ENCODE measurements at places on chromosomes 5 and 9.

GRCh38 chr5:553874-554273, 29.6 kb upstream of the SLC9A3 start:
- DNase-seq, result no peak

GRCh38 chr9:33620738-33621439, 96.8 kb downstream of the ANKRD18B start:
- DNase-seq, result no peak

DNA sequence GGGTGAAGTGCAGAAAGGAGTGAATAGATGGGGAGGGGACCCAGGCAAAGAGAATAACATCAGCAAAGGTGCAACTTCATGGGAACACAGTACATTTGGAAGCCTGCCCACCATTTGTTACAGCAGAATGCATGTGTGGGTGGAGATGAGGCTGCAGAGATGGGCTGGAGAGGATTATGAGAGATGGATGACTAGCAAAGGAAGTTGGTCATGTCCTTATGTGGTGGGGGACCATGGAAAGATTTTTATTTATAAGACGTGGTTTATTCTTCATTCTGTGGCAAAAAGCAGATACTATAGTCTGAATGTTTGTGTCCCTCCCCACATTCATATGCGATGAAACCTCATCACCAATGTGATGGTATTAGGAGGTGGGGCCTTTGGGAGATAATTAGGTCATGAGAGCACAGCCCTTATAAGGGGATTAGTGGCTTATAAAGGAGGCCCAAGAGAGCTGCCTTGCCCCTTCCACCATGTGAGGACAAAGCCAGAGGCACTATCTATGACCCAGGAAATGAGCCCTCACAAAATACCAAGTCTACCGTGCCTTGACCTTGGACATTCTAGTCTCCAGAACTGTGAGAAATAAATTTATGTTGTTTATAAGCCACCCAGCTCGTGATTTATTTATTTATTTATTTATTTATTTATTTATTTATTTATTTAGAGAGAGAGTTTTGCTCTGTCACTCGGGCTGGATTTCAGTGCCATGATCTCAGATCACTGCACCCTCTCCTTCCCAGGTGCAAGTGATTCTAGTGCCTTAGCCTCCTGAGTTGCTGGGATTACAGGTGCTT, 483.7 kb downstream of the RAB3C start:
- no peak for DNase-seq

DNA sequence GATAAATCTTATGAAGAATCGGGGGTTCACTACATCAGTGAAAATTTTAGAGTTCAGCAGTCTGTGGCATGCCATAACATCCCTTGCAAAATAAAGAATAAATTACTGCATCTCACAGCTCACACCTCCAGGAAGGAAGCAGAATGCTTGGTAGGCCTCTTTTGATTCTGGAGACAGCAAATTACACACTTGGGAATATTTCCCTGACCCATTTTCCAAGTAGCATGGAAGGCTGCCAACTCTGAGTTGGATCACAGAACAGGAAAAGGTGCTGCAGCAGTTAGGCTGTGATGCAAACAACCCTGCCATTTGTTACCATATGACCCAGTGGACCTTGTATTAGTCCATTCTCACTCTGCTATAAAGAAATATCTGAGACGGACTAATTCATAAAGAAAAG, 293.5 kb downstream of the ASTN2 start:
- no peak for DNase-seq

- no peak for DNase-seq
Observed at GRCh38 chr5:10036136-10036815, 213.4 kb downstream of the ATPSCKMT start.

DNA sequence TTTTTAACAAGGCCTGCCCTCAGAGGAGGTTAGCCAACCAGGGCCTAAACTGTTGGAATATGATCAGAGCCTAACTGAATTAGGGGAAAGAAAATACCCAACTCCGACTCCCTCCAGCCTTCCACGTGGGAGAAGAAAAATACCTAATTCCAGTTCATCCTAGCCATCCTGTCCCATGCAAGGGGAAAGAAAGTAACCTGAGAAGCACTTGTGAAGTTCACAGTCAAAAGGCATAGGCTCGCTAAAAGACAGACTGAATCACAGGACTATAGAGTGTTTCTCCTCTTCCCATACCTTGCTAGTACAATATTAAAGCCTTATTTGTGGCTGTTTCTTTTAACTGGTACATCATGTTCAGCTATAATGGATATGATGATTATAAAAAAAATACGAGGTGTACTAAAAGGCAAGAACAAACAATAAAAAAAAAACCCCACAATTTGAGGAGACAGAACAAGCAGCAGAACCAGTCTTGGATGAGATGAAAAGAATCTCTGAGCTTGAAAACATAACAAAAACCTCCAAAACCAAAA, 18.0 kb upstream of the ATP10B start:
- no peak for DNase-seq

- no peak for DNase-seq
Observed at GRCh38 chr9:79686381-79687130, 114.8 kb downstream of the TLE4 start.

DNA sequence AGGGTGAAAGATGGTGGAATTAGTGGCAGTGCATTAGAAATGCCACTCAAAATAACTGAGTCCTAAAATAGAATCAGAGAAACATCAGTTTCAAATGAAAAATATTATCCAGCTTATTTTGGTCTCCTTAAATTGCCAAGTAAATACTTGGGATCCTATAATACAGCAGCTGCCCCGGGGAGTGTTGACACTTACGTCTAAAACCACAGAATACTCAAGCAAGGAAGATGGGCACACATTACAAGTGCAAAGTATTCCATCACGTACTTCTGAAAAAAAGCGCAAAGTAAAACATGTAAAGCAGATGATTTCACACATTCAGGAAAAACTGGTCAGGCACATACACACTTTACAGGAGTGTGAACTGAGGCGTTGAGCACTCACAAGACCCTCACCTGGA, 2.4 kb upstream of the ARHGEF37 start:
- no peak for DNase-seq

GRCh38 chr9:133355881-133356357, 368 bp downstream of the SURF1 start:
- DNase-seq, result no peak

DNA sequence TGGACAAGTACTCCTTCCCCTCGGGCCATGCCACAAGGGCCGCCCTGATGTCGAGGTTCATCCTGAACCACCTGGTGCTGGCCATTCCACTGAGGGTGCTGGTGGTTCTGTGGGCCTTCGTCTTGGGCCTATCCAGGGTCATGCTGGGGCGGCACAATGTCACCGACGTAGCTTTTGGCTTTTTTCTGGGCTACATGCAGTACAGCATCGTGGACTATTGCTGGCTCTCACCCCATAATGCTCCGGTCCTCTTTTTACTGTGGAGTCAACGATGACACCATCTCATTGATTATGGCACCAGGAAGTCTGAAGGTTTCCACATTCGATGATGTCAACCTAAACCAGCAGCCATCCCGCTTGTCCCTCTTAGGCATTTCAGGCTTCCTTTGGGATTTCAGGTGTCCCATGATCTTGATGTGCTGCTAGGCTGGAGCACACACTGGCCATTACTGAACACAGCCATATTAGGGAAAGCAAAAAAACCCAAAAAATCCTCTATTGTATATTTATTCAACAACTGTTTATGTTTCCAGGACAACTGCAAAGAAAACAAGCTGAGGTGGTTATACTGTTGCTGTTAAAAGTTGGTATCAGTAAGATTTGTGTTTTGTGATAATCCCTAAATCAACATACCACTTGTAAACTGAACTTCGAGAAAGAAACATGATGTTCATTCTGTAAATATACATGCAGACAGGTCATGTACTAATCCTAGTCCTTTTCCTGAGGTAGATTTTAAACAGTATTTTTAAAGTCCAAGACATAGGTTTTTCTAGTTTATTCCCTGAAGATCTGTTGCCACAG, 1.1 kb downstream of the PLPP6 start:
- no peak for DNase-seq

GRCh38 chr5:142104491-142104890, 4.1 kb upstream of the NDFIP1 start:
- no peak for DNase-seq

DNA sequence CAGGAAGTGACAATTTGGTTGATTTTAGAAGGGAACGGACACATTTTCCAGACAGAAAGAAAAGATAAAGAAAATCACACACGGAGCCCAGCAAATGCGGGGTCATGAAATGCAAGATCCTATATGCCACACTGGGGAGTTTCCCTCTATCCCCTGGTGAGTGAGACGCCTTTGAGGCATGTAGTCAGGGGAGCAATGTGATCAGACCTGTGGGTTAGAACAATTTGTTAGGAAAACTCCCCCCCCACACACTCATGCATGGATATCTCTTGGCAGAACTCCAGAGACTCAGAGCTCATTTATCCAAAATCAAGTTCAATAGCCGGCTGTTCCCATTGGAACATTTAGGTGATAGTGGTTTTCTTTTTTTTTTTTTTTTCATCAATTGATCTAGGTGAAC, 71.7 kb upstream of the TRIO start:
- DNase-seq, result no peak

DNA sequence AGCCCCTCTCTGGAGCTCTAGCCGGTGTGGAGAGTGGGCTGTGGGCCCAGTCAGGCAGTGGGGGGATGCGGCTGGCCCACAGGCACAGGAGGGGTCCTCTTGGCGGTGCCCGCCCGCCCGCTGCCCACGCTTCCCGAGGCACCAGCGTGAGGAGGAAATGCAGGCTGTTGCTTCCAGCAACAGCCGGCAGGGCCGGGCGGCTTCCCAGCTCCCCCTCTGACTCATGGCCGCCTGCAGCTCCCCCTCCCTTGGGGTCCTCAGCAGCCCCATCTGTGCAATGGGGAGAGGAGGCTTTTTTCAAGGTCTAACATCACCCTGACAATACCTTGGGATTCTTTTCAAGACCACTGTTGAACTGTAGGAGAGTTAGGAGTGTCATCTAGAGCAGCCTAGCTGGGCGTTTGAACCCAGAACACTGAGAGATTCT, 10.4 kb downstream of the CXXC5 start:
- DNase-seq, result no peak

DNA sequence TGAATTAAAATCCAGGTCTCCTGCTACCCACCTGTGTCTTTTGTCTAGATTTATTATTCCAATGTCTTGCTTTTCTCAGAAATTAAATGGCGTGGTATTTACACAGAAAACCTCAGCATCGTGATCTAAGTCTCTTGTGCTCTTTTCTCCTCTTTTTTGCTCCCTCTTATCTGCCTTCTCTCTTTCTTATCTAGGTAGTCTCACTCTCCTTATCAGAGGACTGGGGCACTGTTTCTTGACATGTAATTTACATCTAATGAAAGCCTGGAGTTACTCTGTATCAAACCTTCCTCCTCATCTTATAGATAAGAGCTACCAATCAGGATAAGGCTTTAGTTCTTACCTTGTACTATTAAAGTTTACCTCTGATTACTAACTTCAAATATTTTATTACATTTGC, 933.8 kb downstream of the TLE1 start:
- DNase-seq, result no peak

DNA sequence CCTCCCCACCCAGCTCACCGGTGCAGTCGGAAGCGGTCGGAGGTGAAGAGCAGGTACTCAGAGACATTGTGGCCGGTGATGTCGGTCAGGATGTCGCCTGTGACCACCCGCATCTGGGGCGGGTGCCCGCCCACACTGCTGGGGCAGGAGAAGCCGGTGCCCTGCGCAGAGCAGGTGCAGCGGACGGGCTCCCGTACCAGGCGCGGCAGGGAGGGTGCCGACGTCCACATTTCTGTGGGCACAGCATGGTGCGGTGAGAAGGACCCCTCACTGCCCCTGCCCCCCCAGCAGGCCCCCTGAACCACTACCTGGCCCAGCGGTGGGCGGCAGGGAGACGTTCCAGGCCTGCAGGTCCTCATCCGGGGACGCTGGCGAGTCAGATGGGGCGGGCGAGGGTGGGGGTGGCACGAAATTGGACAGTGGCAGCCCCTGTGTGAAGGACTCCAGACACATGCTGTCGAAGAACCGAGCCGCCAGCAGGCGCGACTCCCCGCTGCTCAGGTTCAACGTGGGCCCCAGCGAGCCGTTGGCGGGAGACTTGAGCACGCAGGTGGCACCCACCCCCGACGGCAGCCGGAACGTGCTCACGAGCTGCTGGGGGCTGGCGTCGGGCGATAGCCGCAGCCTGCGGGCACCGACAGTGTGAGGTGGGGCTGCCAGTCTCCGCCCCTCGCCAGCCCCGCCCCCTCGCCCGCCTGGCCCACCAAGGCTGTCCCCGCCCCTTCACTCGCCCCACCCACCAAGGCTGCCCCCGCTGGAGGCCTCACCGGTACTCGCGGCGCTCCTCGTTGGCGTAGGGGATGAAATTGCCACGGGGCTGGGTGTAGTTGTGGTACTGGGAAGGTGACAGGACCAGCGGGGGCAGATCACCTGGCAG, 15.1 kb downstream of the ABCA2 start:
- no peak for DNase-seq

DNA sequence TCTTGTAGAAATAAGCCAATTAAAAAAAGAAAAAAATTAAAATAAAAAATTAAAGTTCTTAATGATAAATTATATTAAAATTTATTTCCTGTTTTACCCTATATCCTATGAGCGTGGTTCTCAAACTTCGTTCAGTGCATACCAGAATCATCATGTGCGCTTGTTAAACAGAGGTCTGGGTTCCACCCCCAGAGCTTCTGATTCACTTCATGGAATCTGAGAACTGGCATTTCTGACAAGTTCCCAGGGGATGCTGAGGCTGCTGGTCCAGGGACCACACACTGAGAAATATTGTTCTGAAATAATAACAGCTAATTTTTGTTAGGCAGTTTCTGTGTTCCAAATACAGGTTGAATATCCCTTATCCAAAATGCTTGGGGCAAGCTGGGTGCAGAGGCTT, 79.3 kb downstream of the TMC1 start:
- no peak for DNase-seq

DNA sequence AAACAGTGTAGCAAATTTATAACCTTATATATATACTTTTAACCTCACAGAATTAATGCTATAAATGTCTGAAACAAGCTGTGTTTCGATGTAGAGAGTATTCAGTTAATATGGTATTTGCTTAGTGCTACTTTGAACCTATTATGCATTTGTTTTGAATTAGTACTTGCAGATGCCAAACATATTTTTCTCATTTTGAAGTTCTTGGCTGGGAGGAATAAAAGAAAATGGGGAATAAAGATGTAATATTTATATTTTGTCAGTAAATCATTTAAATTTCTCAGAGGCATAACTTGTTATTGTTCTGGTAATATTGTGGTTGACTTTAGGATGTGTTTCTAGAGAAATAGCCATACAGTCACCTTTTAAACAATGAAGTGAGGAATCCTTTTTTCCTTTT, 175.9 kb upstream of the IZUMO3 start:
- DNase-seq, result no peak

GRCh38 chr5:129367883-129368282, 92.2 kb upstream of the ADAMTS19 start:
- no peak for DNase-seq

GRCh38 chr5:90356176-90356575, 53.4 kb downstream of the CETN3 start:
- DNase-seq, result no peak

DNA sequence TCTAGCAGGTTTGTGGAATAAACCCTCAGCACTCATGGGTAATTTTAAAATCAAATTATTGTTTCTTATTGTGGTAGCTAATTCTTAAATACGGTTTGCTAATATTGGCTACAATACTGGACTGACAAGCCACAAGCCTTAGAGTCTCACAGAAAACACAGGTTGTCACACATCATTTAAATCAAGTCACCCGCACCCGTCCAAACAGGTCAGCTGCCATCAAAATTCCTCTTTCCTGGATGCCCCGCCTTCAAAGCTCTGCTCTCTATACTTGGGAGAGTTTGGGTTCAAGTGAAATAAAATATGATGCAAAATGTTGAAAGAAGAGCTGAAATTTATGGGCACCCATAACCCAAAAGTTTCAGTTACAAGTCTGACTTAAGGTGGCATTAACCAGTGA, 12.3 kb upstream of the SUSD1 start:
- DNase-seq, result no peak

- DNase-seq, result no peak
Observed at GRCh38 chr9:37187713-37188439, 67.5 kb downstream of the ZCCHC7 start.
